ENCODE measurements at places on chromosomes 6 and 20.
A peak's percentile ranks its signal among the peaks of the same experiment; 100 is the strongest.

GRCh38 chr6:25181923-25182322, 97.3 kb upstream of the CARMIL1 start:
- DNase-seq, result no peak

DNA sequence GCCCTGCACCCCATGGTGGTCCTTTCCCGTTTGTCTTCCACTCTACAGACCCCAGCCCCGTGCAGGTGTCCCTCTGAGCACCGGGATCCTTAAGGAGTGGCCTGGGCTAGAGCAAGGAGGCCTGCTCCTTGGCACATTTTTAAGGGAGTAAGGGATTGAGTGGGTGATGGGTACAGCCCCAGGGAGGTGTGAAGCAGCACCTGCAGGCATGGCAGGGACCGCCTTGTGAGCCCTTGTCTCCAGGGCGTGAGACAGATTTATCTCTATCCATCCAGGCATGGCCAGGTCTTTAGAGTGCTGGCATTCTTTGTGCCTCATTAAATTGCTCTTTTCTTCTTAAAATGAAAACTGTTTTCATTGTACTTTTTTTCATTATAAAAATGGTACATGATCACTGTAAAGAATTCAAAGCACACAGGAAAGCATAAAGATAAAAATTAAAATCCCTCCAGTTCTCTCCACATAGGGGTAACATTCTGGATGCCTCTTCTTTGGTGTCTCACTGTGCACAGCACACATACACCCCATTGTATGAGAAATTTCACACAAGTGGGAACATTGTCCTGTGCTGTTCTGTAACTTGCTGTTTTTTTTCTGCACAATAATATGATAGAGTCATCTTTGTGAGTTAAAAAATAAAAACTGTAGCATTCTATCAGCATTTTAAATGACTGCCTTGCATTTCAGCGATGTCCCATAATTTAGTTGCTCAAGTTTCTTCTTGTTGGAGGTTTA, 31.9 kb upstream of the ZNF831 start:
- no peak for DNase-seq

- DNase-seq, result peak; percentile 79
Measured at GRCh38 chr6:46129629-46130511, at the start of gene ENPP4. TSS of gene ENPP4 (plus strand) at chr6:46129989. CDS start at chr6:46139584, 9,595 bp downstream.

DNA sequence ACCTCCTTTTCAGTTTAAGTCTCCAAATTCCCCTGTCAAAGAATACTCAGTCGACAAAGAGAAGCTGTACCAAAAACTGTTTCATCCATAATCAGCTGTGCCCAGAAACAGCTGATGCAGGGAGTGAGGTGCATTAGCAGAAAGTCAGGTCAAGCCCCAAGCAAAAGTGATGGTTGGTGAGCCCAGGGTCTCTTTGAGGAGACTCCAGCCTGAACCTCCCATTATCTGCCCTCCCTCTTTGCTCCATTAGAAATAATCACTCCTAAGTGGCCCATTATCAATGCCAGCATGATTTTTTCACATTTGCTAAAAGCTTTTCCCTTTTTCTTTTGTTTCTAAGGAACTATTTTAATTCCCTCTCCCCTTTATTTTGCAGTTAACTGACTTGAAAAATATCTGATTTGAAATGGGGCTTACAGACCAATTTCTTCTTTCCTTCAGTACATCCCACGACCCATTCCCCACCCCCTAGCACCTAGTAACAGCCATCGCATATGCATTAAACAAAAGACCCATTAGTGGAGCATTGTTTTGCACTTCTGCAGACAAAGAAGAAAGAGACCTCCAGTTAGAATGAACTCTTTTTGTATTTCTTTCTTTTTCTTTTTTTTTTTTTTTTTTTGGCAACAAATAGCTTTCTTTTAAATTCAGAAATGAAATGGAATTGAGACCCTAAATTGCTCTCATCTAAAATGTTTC, 257.0 kb downstream of the GRIK2 start:
- DNase-seq, result no peak

- DNase-seq, result no peak
Measured at GRCh38 chr6:30145818-30146217, 9.9 kb downstream of the TRIM40 start.

- no peak for DNase-seq
Measured at GRCh38 chr6:167795321-167795811, 31.3 kb upstream of the AFDN start.

GRCh38 chr20:34066476-34067090, 45.5 kb downstream of the EIF2S2 start:
- no peak for DNase-seq

- DNase-seq, result no peak
Measured at GRCh38 chr20:43322851-43323250, 133.1 kb upstream of the PTPRT start.

GRCh38 chr6:25971187-25971821, 8.7 kb downstream of the TRIM38 start:
- DNase-seq, result no peak

DNA sequence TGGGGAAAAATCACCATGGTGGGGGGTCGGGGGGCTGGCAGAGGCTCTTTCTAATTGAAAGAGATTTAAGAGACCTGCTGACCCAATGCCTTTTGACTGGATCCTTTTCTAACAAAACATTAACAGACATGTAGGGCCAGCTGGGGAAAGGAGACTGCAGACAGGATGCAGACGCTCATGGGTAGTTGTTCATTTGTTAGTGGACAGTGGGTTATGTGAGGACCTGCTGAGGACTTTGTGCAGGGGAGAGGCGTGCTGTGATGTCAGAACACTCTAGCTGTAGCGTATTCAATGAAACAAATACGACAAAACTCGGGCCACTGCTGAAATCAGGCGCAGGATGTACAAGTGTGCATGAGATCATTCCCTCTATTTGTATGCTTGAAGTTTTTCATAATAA, 1.2 kb downstream of the IP6K3 start:
- DNase-seq, result no peak

GRCh38 chr6:138618168-138618567, 118.9 kb upstream of the NHSL1 start:
- no peak for DNase-seq

GRCh38 chr6:49531774-49532569, 18.5 kb upstream of the C6orf141 start:
- no peak for DNase-seq

DNA sequence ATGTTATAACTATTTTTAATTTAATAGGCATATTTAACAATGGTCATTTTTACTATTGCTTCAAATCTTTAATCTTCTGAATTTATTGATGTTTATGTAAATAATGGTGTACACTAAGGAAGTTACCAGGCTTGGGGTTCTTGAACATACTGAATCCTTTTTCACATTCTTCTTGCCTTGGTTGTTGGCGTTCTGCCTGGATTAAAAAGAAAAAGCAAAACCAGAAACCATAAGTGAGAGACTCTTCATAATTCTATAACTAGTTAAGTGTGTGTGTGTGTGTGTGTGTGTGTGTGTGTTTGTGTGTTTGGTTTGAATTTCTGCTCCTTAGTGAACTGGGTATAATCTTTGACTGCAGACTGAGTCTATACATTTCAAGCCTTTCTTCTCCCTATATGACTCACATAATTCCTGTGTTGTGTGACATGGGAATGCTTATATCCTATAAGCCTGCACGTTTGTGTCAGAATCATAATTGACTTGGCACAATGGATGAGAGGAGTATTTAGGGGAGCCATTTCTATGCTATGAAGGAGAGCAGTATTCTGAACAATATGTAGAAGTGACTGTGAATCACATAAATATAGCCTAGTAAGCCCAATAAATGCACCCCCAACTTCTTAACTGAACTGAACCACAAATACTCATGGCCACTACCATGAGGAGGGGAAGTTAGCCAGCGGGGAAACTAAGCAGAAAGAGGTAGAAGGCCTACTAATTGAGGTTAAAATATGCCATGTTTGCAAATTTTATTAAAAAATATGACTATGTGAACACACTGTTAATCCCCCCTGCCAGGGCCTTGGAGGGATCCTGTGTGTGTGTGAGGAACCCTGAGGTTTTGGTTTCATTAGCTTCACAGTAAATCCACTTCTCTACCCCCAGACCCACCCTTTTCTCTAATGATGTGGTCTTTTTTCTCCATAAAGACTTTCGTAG, 425.5 kb downstream of the BCKDHB start:
- no peak for DNase-seq

GRCh38 chr6:25290306-25291060, 11.3 kb downstream of the CARMIL1 start:
- no peak for DNase-seq

- DNase-seq, result no peak
Measured at GRCh38 chr6:106522562-106523250, 106.6 kb downstream of the RTN4IP1 start.

- no peak for DNase-seq
Measured at GRCh38 chr20:37308086-37309050, 18.9 kb downstream of the MANBAL start.

DNA sequence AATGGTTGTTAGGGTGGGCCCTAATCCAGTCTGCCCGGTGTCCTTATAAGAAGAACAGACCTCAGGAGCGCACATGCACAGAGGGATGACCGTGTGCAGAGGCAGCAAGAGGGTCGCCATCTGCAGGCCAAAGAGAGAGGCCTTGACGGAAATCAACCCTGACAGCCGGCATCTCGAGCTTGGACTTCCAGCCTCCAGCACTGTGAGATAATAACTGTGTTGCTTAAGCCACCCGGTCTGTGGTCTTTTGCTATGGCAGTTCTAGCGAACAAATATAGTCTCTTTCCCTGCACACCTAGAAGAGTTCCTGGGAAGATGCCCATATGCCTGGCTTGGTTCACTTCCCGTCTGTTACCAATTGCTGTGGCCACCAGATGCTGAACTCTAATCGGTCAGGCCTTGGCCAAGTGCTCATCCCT, 35.3 kb upstream of the PTGIS start:
- DNase-seq, result no peak

- no peak for DNase-seq
Measured at GRCh38 chr6:107819217-107819616, 4.9 kb downstream of the SCML4 start.

- DNase-seq, result no peak
Measured at GRCh38 chr6:34497411-34497810, 31.5 kb downstream of the PACSIN1 start.

DNA sequence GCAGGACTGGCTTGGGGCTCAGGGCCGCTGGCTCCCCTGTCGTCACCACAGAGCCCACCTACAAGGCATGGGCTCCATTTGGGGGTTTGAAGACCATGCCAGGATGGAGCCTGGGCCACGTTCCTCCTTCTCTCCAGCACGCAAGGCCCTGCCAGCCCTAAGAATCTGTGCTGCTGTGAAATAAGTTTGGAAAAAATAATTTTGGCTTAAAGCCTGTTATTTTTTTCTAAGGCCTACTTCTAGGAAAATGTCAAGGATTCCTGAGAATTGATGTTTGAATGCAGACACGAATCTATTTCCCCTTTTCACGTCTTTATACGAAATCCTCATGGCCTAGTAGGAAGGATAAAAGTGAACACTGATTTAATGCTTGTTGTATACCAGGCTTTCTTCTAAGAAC, 107.5 kb downstream of the LRFN2 start:
- DNase-seq, result no peak

- no peak for DNase-seq
Measured at GRCh38 chr6:132131758-132132157, 180.6 kb upstream of the CCN2 start.

GRCh38 chr20:46820682-46821081, 74.0 kb upstream of the EYA2 start:
- DNase-seq, result no peak

DNA sequence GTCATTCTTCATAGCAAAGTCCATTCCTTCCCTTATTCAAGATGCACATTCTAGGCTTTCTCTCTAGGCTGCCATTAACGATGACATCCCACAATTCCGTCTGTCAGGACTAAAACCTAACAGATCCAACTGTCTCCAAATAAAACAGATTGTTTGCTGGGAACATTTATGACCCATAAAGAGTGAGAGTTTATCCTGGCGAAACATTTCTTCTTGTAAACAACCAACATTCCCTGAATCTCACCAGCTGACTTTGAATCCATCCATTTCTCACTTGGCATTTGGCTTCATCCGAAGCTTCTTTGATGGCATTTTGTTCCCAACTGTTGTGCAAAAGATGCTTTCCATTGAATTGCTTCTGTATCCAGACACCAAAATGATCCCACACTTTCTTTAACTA, 93.1 kb downstream of the OLIG3 start:
- DNase-seq, result no peak

DNA sequence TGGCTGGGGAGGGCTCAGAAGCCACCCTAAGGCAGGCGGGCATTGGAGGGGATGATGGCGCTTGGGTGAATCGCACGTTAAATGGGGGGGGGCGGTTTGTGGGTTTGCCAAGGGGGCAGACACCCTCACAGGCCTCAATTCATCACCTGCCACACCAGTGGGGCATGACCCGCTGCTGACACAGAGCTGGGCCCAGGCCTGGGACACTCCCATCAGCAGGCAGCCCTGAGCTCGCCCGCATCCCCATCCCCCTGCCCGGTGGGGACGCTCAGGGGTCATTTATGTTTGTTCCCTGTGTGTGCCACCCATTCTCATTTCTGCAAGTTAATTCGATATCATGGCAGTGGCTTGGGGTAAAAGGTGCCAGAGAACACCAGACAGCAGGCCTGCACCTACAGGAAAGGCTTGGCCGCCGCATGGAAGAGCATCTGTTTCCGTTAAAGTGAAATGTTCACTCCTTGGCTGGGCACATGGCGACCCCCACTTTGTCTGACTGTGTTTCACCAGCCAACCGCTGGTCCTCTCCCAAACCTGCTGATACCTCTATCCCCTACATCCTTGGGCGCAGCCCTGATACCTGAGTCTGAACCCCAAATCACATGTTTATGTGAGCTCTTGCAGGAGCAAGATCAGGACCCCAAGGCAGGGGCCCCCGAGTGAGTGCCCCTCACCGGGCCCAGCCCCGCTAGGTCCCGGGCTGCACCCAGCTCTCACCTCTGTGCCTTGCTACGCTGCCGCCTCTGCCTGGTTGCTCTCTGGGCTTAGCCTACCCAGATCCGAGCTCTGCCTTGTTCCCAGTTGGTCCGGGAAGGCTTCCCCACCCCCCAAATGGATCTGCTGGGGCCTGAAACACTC, 248.8 kb downstream of the TAF4 start:
- DNase-seq, result no peak

- DNase-seq, result no peak
Measured at GRCh38 chr6:85470023-85470410, 20.1 kb downstream of the NT5E start.

GRCh38 chr6:79467716-79468115, 69.5 kb downstream of the LCA5 start:
- DNase-seq, result no peak
